ENCODE measurements at places on chromosomes 7 and 10.

DNA sequence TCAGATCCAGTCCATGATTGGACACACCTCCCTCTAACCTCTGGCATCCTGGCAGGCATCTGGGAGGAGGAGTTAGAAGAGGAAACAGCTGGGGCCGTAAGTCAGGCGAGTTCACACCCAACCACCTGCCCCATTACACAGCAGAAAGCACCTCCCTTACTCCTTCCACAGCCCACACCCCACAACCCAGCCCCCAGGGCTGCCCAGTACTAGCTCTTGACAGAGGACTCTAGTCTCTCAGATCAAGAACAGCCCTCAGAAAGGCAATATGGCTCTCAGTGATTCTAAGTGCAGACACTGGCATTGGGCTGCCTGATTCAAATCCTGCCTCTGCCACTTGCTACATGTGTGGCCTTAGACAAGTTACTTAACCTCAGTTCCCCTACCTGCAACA, 34.1 kb downstream of the KCNMA1 start:
- DNase-seq = no peak

DNA sequence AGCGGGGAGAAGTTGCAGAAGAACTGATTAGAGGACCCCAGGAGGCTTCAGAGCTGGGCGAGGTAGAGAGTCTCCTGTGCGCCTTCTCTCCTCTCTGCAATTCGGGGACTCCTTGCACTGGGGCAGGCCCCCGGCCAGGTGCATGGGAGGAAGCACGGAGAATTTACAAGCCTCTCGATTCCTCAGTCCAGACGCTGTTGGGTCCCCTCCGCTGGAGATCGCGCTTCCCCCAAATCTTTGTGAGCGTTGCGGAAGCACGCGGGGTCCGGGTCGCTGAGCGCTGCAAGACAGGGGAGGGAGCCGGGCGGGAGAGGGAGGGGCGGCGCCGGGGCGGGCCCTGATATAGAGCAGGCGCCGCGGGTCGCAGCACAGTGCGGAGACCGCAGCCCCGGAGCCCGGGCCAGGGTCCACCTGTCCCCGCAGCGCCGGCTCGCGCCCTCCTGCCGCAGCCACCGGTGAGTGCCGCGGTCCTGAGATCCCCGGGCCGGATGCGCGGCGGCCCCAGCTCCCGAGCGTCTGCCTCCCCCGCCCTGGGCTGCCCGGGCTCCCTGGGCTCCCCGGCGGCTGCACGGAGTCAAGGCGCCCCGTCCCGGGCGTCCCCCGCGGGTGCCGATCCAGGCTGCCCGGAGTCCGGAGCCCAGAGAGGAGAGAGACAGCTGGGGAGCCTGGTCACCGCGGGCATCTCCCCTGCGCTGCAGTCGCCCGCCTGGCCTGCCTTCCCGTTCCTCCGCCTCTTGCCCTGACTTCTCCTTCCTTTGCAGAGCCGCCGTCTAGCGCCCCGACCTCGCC, at the start of gene PLAU:
TSS of gene PLAU (plus strand) at position 369 of the 789 bp plus-strand sequence. CDS start 424 bp downstream, outside the sequence.
- DNase-seq = peak; percentile 55

GRCh38 chr7:85106719-85107118, 80.1 kb downstream of the SEMA3D start:
- DNase-seq = no peak

DNA sequence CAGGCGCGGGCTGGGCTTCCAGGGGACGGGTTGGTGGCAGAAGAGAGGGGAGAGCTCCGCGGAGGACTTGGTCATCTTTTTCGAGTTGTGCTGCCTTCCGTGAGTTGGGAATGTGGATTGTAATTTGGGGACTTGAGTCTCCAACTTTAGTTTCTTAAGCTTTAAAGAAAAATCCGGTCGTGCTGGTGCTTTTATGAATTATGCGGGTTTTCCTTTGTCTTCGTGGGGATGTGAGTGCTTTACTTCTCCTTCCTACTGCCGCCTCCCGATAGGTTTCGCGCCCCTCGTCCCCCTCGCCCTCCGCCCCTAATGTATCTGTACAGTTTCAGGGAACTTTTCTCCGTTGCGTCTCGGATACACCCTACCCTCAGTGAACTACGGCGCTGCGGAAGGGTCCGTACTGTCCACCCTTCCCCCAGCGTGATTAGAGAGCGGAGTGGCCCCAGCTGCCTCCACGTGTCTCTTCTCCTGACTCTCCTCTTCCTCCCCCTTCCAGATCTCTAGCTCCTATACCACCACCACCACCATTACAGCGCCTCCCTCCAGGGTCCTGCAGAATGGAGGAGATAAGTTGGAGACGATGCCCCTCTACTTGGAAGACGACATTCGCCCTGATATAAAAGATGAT, 649 bp downstream of the SCD start:
- DNase-seq = peak; percentile 40

DNA sequence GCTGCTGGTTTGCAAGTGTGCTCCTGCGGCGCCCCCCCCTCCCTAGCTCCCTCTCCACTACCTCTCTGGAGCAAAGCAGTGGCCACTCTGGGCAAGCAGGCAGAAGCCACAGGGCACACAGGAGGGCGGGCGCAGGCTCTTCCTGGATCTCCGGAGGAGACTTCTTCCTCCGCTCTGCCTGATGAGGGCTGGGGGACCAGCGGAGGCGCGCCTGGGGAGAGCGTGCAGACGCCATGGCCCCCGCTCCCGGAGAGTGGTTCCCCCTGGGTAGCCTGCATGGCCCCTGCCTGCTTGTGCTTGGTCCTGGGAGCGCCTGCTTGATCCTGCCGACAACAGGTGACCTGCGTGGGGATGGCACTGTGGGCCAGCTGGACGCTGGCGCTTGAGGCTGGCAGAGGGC, 29.0 kb downstream of the ANKMY2 start:
- DNase-seq = no peak

- peak; percentile 6 for DNase-seq
Measured at GRCh38 chr10:128254476-128254875, 128.3 kb upstream of the MKI67 start.

GRCh38 chr10:1766049-1766448, 28.7 kb upstream of the ADARB2 start:
- DNase-seq = no peak

GRCh38 chr7:142808461-142808801, 37.7 kb downstream of the PRSS2 start:
- DNase-seq = no peak

GRCh38 chr7:39288303-39288702, 277.9 kb upstream of the YAE1 start:
- DNase-seq = no peak

GRCh38 chr7:128707752-128708151, 31.4 kb upstream of the CALU start:
- no peak for DNase-seq

DNA sequence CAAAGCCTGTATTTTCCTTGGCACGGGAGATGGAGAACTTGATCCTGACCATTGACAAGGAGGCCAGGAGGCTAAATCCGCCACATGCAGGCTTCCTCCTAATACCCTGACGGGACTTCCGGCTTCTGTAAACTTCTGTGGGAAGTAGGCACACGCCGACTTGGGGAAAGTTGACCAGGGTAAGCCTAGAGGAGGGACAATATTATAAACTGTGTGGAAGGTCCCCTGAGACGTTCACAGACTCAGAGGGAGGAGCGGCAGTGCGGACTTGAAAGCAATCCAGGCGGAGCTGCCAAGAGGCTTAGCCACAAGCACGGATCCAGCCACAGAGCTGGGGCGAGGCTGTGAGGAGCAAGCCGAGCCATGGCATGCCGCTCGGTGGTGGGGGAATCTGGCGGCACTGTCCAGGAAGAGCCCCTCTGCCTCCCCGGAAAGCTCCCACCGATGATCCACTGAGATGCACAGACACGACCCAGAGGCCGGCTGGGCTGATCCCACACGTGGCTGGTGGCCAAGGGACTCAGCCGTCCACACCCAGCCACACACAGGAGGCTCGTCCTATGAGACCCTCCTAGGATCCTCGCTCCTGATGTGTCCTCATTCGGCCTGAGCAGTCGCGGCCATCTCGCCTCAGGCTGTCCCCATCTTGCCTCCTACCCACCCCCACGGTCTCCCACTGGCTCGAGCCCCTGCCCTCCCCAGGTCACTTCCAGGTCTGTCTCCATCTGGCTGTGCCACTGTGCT, 40.0 kb upstream of the INSIG1 start:
- DNase-seq = peak; percentile 55

DNA sequence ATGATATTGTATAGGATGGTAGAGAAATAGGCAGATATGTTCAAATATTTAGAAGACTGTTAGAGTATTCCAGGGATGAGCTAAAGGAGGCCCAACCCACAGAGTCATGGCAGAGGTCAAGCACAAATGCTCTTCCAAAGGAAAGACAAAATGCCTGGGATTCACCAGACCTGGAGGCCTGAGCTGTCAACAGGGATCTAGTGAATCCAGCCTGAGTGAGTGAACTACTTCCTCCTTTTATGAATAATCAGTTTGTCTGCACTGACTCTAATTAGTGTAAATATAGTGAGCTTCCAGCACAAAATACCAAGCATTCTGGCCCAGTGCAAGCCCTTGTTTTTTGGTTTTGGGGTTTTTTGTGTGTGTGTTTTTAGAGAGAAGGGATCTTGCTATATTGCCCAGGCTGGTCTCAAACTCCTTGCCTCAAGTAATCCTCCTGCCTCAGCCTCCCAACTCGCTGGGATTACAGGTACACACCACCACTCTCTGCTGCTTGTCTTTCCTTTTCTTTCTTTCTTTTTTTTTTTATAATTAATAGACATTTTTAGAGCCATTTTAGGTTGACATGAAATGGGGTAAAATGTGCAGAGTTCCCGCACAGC, 244.4 kb downstream of the SKIDA1 start:
- no peak for DNase-seq

GRCh38 chr10:21030091-21030490, 133.0 kb upstream of the NEBL start:
- DNase-seq = peak; percentile 86

GRCh38 chr7:112876877-112877276, 86.7 kb upstream of the TMEM168 start:
- DNase-seq = no peak

Data from A673 (cell line).